ENCODE measurements at places on chromosomes 7 and 10.

DNA sequence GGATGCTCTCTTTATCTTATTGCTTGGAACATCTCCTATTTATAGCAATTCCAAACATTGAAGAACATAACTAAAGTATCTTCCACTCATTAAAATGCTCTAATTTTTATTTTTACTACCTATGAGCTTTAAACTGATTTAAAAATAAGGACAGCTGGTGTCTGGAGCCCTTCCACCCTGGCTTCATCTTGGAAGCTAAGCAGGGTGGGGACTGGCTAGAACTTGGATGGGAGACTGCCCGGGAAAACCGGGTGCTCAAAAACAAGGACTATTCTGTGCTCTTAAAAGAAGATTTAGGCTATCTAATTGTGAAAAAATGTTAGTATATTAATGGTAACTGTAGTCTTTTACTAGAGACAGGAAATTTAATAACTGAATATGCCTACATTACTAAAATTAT is 69.2 kb downstream of the ARMC3 start:
- peak; percentile 7 for DNase-seq

GRCh38 chr10:11237571-11237970 is 219.9 kb downstream of the CELF2 start:
- no peak for DNase-seq

GRCh38 chr10:114426476-114426875 is 22.2 kb upstream of the AFAP1L2 start:
- no peak for DNase-seq

DNA sequence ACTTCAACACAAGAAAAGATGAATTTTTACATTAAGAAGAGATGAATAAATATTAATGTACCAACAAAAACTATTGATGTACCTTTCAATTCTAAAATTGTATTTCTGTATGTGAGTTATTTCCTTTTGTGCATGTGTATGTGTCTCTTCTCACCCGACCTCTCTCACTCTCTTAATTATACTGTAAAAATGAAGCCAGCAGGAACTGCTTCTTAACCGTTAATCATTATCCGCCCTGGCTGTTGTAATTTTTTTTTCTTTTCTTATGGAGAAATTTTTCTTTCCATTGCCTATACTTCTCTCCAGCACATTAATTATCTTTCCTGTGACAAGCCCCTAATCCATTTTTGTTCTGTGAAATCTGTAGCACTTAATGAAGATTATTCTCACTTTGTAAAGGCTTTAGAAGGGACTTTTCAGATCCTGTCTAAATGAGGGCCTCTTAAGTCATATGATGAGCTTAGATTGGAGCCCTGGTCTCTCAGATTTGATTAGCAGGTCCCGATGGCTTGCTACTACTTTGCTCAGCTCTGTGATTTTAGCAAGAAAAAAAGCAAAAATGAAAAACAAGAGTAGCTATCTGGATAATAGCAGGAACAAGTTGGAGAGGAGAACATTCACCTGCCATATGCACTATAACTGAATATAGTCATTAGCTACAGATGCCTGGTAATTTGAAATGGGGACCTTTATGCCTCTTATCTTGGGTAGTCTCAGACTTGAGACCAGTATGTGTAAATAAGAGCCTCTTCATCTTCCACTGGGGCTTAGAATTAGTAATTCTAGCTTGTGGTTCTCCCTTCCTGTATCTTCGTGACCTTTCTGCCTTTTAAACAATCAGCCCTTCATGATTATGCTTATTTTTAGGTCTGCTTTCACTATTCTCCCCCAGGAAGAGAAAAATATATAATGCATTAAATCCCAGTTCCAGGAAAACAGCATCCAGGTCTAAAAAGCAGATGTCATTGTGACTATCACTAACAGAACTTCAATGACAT is 80.0 kb upstream of the COL1A2 start:
- no peak for DNase-seq

DNA sequence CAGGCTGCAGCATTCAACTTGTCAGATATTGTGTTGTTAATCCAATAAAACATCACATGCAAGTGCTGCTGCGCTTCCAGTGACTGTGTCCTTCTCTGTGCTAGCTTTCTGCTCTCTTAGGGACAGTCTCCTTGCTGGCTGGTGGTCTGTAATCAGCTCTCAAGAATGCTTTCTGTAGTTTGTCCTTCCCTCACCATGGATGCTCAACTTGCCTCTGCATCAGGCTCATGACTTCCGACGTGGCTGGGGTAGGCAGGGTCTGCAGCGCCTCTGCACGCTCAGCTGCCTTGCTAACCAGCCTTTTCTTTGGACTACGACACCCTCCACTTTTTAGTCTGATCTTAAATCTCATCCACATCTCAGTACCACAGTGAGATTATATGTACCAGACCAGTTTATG is 58.3 kb downstream of the MMRN2 start:
- no peak for DNase-seq

GRCh38 chr10:125033146-125033924 is 91.4 kb downstream of the ZRANB1 start:
- no peak for DNase-seq

GRCh38 chr10:56679578-56679977 is 318.5 kb upstream of the ZWINT start:
- no peak for DNase-seq

GRCh38 chr7:39088730-39089593 is 111.3 kb downstream of the POU6F2 start:
- no peak for DNase-seq

DNA sequence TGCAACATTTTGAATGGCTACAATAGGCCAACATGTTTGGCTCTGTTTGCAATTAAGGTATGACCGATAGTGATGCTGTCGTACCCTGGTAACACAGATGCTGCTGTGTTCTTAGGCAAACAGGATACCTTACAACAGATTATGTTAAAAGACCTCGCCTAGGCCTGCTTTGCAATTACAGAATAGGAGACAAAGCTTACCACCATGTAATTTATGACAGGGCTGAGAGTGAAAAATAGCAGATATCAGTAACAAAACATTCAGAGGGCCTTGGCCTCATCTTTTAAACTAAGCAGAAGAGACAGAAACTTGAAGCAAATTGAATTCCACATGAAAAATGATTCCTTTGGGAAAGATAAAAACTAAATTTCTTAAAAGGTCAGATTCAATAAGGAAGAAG is 29.4 kb upstream of the ABLIM1 start:
- no peak for DNase-seq

DNA sequence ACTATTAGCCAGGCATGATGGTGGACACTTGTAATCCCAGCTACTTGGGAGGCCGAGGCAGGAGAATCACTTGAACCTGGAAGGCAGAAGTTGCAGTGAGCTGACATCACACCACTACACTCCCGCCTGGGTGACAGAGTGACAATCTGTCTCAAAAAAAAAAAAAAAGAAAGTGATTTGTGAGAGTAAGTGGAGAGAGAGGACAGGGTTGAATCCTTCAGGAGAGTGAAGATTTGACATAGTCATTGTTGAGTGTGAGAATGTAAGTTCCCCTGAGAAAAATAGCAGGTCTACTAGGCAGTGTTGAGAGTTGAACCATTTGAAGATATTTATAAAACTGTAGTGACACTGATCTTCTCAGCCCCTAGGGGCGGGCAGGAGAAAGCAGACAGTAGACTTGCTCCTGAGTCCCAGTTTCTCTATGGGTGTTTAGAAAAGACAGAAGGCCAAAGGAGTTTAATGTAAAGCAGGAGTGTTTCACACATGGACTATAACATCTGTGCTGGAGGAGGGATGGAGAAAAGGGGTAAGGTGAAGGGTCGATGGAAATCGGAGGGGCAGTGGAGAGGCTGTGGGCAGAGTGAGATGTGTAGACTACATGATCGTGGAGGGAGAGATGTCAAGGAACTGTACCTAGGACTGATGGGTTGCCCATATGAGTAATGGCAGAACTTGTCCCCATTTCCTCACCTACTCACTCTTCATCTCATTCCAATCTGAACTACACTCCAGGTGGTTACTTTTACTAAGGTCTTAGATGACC is 13.7 kb upstream of the LAMB4 start:
- no peak for DNase-seq

- DNase-seq, result no peak
Observed at GRCh38 chr10:114376523-114376922, 27.8 kb downstream of the AFAP1L2 start.

- no peak for DNase-seq
Observed at GRCh38 chr10:124928087-124928486, 13.8 kb upstream of the ZRANB1 start.

DNA sequence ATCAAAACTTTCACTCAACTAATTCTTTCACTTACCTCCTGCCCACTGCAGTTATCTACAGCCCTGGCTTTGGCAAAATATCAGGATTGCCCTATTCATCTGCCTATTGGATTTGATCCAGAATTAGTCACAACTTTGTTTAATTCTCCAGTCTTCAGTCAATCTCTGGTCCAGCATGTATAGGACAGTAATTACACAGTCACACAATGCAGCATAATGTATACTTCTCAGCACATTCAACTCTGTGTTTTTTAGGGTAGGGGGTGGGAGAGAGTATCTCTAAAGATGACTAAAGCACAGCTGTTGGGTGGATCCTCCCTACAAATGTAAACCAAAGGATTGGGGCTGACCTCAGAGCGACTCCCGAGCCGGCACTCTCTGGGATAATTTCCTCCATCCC is 17.7 kb upstream of the NRP1 start:
- peak; percentile 73 for DNase-seq

DNA sequence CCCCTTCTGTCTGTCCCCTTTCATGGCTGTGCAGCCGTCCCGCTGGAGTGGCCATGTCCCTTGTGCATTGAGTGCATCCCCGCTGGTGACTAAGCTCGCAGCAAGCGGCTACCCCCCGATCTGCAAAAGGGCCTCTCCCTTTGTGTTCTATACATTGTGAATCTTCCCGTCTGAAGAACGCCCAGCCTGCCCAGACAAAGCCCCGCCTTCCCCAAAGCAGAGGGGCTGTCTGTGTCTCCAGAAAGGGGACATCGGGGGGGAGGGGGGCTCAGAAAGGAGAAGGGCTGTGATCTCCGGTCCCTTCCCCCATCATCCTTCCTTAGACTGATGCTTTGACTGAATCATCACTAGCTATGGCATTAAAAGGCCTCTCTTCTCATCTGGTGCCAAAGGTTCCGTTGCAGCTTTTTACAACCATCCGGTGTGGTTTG is 11.9 kb downstream of the NPTX2 start:
- DNase-seq, result peak; percentile 47

GRCh38 chr7:94059746-94060145 is 55.6 kb upstream of the BET1 start:
- DNase-seq, result peak; percentile 79

DNA sequence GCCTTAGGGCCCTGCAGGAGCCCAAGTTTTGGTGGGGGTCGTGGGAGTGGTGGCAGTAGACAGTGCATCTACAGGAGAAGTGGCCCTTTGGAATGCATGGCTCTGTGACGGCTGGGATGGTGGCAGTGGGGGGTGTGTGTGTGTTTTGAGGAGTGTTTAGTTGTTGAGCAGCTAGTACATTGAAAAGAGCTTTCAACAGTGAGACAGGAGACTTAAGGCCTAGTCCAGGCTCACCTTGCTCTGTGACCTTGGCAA is 27.1 kb downstream of the ZNF775 start:
- no peak for DNase-seq

DNA sequence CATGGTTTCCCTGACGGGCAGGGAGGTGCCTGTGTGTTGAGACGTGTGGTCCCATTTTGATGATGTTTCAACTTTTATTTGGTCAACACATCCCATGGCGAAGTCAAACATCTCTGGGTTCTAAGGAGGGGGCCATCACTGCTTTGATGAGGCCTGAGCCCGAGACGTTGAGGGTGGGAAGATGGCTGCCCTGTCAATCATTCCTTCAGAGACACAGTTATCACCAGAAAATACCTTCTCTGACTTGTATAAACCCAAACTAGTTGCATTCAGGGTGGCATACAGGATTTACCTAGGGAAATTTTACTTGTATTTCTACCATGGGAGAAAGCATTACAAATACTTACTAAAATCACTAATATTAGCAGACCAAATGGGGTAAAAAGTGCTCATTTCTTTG is 64.6 kb downstream of the VOPP1 start:
- DNase-seq, result no peak

GRCh38 chr7:30897770-30898169 is 13.9 kb upstream of the AQP1 start:
- DNase-seq, result no peak

- no peak for DNase-seq
Observed at GRCh38 chr7:5690931-5691473, 90.5 kb downstream of the RNF216 start.

GRCh38 chr7:128380483-128381106 is 19.1 kb upstream of the PRRT4 start:
- no peak for DNase-seq

- DNase-seq, result no peak
Observed at GRCh38 chr7:64892666-64893309, 10.3 kb upstream of the ZNF273 start.

DNA sequence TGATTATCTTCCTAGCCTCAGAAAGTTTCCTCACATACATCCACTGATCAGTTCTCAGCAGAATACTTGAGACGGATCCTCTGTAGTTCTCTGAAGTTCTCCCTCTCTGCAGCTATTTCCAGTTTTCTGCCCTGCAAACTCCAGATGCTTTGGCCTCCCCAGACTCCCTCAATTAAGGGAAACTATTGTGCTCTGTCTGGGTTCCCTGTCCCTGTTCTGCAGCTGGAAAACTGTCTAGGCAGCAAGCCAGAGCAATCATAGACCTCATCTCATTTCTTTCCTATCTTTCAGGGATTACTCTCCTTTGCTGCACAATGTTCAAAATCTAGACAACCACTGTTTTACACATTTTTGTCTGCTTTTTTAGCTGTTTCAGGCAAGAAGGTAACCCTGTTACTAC is 9.2 kb downstream of the MICU1 start:
- peak; percentile 28 for DNase-seq

DNA sequence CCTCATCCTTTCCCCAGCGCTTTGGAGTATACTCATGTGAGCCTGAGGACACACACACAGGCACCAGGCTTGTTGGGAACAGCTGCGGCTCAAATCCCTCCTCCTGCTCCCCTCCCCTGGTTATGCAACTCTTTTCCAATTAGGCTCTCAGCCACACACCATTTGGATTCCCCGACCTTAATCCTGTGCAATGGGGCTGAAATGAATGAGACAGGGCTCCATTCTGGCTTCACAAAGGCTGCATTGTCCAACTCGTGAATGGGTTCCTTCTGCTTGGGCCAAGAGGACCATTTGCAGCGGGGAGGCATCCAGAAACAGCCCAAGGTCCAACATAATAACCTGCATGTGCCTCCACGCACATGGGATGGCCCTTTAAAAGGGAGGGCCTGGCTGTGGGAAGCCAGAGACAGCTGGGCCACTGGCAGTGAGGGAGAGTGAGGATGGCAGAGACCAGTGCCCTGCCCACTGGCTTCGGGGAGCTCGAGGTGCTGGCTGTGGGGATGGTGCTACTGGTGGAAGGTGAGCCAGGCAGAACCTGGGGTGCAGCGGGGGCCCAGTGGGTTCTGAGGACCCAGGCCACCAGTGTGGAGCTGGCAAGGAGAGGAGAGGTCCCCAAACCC is at the start of gene RGR:
TSS of gene RGR (plus strand) at position 403 of the 620 bp plus-strand sequence. CDS start at position 441, 38 bp downstream.
- no peak for DNase-seq

GRCh38 chr10:2351566-2351965 is 614.2 kb upstream of the ADARB2 start:
- no peak for DNase-seq

GRCh38 chr7:157002819-157003421 is 7.5 kb downstream of the MNX1 start:
- no peak for DNase-seq

GRCh38 chr10:24821986-24822385 is 98.3 kb upstream of the ARHGAP21 start:
- DNase-seq, result peak; percentile 13

- DNase-seq, result no peak
Observed at GRCh38 chr10:56599201-56599600, 238.1 kb upstream of the ZWINT start.

All from fibroblast of upper back skin (primary cell).